Heart left ventricle (tissue), 16 donors: ENCODE measurements at places on chromosomes 6 and 20. TPM values are rescaled to one million over a fixed set of nuclear protein-coding genes. Genes with fewer than 3 reads are reported as not detected.

FAM83C gene
- total RNA-seq: not detected

PHACTR3 gene
- total RNA-seq: 4.4 TPM

HDGFL1 gene
- total RNA-seq: not detected

NMBR gene
- total RNA-seq: not detected

PRDM13 gene
- total RNA-seq: not detected

EPPIN gene
- not detected for total RNA-seq

HLA-DOB gene
- total RNA-seq: not detected

VWA7 gene
- total RNA-seq: 15.1 TPM

HLA-DQA2 gene
- total RNA-seq: 0.52 TPM

OR10C1 gene
- not detected for total RNA-seq

RGS17 gene
- 0.08 TPM for total RNA-seq

KCNG1 gene
- total RNA-seq: not detected

MATN4 gene
- total RNA-seq: not detected

TNFRSF21 gene
- total RNA-seq: 18.1 TPM

CST4 gene
- not detected for total RNA-seq

RTN4IP1 gene
- total RNA-seq: 16.7 TPM

IRAK1BP1 gene
- 3.4 TPM for total RNA-seq

ADGRG6 gene
- 2.0 TPM for total RNA-seq

GRIK2 gene
- 1.3 TPM for total RNA-seq

ARMH2 gene
- not detected for total RNA-seq

PPP1R16B gene
- total RNA-seq: 3.4 TPM

C20orf141 gene
- total RNA-seq: not detected
